ENCODE measurements at places on chromosomes 6 and 20.
A peak's percentile ranks its signal among the peaks of the same experiment; 100 is the strongest.

DNA sequence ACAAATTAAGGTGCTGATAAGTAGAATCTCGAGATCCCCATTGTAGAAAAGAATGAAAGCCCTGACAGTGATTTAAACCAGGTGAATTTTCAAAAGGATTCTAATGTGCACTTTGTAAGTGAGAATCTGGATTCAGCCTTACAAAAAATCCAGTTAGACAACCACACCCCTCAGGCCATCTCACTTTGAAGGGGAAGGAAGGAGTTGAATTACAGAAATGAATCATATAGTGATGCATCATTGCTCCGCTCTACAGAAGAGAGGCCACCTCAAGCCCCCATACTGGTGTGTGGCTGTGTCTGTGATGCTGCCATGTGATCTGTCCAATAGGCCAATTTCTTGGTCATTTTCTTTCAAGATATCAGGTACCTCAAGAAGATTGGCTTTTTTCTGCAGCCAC lies 85.5 kb upstream of the NT5E start:
- no peak for DNase-seq

DNA sequence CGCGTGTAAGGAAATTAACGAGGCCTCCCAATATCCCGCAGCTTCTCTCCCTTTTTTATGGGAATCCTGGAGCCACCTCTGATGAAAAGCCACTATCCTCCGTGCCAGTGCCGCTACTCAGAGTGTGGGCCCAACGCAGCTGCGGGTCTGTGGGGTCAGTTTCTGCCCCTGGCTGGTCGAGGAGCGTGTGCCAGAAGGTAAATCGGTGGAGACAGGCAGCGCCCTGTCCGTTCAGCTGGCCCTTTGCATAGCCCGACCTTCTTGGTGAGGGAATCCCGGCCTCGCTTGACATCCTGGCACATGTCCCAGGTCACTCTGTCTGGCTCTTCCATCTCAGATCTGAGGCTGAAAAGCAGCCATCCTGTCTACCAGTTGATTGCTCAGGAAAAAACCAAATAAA lies 4.6 kb downstream of the THBS2 start:
- DNase-seq, result no peak

- peak; percentile 98 for DNase-seq
Observed at GRCh38 chr20:20548527-20549266, 163.7 kb downstream of the RALGAPA2 start.

GRCh38 chr6:14709900-14710299 lies 536.0 kb upstream of the JARID2 start:
- no peak for DNase-seq

- no peak for DNase-seq
Observed at GRCh38 chr6:70413992-70414494, 735 bp downstream of the FAM135A start.

DNA sequence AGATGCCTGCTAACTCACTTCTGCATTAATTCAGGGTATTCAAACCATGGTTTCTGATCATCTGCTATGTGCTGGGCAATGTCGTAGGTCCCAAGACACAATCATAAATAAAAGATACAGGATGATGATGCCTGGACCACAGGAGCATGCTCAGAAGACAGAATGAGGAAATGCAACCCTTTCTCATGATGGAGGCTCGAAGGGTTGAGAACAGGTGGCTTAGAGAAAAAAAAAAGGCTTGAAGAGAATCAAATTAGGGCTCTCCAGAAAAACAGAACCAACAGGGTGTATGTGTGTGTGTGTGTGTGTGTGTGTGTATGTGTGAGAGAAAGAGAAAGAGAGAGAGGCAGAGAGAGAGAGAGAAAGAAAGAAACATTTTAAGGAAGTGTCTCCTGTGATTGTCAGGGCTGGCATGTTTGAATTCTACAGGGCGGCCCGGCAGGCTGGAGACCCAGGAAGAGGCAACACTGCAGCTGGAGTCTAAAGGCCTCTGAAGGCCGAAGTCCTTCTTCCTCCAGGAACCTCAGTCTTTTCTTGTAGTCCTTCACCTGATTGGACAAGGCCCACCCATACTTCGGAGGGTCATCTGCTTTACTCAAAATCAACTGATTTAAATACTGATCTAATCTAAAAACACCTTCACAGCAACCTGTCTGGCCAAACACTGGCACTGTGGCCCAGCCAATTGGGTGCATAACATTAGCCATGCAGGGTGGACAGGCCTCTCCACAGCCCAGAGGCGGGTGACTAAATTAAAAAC lies 143.8 kb downstream of the ERMARD start:
- no peak for DNase-seq

GRCh38 chr6:151209071-151209831 lies 30.5 kb upstream of the AKAP12 start:
- DNase-seq, result peak; percentile 90

DNA sequence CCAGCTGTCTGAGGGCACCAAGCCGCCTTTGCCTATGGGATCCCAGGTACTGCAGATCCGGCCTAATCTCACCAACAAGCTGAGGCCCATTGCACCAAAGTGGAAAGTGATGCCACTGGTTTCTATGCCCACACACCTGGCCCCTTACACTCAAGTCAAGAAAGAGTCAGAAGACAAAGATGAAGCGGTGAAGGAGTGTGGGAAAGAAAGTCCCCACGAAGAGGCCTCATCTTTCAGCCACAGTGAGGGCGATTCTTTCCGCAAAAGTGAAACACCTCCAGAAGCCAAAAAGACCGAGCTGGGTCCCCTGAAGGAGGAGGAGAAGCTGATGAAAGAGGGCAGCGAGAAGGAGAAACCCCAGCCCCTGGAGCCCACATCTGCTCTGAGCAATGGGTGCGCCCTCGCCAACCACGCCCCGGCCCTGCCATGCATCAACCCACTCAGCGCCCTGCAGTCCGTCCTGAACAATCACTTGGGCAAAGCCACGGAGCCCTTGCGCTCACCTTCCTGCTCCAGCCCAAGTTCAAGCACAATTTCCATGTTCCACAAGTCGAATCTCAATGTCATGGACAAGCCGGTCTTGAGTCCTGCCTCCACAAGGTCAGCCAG lies 283.0 kb downstream of the TSHZ2 start:
- no peak for DNase-seq

DNA sequence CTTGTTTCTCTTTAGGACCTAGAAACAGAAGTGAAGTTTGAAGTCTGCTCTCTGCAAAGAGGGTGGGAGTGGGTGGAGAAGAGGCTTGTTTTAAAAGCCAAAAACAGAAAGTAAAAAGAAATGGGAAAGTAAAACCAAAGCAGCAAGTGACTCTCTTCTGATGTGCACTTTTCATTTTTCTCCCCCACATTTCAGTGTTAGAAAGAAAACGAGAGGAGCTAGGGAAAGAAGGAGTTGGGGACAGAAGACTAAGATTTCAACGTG lies 1.3 kb downstream of the C6orf141 start:
- DNase-seq, result no peak

DNA sequence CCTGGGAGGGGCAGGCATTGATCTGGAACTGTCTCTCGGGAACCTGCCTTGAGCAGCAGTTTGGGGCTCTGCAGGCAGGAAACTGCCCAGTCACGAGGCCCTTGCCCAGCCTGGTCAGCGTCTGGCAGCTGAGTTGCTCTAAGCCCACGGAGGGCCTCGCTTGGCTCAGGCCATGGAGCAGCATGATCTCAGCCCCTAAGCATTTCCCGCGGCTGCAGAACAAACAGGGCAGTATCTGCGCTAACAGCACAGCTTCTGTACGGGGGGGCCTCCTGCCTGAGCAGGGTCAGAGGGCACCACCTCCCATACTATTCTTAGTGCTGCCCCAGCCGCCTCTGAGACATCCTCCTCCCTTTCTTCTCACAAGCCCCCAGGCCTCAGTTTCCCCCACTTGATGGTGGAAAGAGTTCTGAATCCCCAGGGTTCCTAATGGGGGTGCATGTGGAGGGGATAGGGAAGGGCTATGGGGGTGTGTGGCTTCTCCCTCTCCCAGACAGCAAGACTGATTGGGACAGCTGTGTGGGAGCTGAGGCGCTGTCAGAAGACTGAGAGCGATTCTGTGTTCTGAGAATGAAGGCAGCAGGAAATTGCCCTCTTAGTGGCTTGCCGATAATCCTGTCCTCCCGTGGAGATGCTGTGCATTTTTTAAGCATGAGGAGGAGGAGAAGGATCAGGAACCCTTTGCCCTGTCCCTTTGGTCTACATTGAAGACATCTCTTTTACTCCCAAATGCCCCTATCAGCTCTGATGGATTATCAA lies 46.4 kb downstream of the MOCS1 start:
- DNase-seq, result no peak

All from NCI-H146 (cell line).